ENCODE measurements at places on chromosomes 3 and 15. TPM values are rescaled to one million over a fixed set of nuclear protein-coding genes. Genes with fewer than 3 reads are reported as not detected.

Gene HDGFL3
- total RNA-seq, result 77.3 TPM

Gene ARPP21
- total RNA-seq, result 0.14 TPM

Gene ACTC1
- total RNA-seq, result not detected

Gene CAMK1
- 19.9 TPM for total RNA-seq

Gene CLRN1
- total RNA-seq, result not detected

Gene DGKG
- total RNA-seq, result 0.04 TPM

Gene SERPINI2
- total RNA-seq, result not detected

Gene ITIH1
- not detected for total RNA-seq

Gene CHRNA7
- total RNA-seq, result 4.8 TPM

Gene ZNF385D
- total RNA-seq, result not detected

Gene CLDN16
- 12.0 TPM for total RNA-seq

Gene LRRN1
- 26.8 TPM for total RNA-seq

Gene SLC24A5
- not detected for total RNA-seq

Gene SEMA5B
- total RNA-seq, result 0.21 TPM

Gene SPINK8
- total RNA-seq, result not detected

Data from kidney epithelial cell (primary cell).